ENCODE measurements at places on chromosomes 3 and 15.
A peak's percentile ranks its signal among the peaks of the same experiment; 100 is the strongest.

- no peak for DNase-seq
These were observed 3.6 kb downstream of the OTOL1 start for GRCh38 chr3:161500068-161500796.

DNA sequence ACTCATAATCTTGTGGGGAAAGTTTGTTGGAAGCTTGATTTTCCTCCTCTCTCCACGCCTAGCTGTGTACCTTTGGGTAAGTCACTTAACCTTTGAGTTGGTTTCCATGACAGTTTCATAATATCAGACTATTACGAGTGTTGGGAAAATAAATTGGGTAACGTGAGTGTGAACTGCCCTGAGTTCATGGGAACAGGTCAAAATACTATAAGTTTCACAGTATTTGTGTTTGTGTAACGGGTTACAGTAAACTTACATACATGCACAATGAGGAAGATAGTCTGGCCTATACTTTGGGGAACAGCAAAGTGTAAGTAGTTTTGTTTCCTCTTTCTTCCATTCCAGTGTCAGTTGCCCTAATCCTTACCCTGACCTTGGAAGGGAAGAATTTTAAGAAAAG, 509.9 kb downstream of the MECOM start:
- no peak for DNase-seq

DNA sequence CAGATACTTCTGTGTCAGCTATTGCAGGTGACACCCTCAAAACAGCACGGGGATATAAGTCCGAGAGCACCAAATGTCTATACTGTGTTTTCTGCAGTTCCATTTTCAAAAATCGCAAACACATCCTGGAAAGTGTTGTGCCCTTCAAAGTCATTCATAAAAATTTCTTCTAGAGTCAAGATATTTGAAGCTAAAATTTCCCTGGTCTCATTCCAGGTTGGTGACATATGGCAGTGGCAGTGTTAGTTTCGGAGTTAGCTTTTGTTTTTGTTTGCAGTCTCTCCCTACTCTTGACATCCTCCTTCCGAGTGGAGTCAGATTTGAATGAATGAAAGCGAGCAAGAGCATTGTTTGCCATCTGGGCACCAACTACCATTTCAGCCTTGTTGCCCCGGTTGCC, 3.2 kb upstream of the FSIP1 start:
- DNase-seq = no peak

DNA sequence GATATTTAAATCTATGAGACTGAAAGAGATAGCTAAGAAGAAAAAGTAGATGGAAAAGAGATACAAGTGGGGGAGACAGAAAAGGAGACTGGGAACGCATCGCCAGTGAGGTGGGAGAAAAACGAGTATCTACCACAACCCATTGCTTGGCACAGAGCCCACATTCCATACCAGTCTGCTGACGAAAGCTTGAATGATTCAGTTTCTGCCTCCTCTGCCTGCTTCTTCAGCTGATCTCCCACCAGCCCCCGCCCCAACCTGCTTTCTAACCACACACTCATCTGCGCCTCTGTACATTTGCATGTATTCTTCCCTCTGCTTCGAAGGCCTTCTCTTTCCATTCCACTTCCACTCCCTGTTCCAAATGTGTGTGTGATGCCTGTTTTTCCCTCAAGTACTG, 188.1 kb downstream of the USP13 start:
- DNase-seq = peak; percentile 62

- DNase-seq = no peak
These were observed 15.0 kb upstream of the EOMES start for GRCh38 chr3:27737091-27737490.

GRCh38 chr3:88141458-88142083, 8.2 kb upstream of the C3orf38 start:
- DNase-seq = peak; percentile 50

GRCh38 chr3:167507954-167508353, 34.1 kb upstream of the SERPINI2 start:
- DNase-seq = no peak

GRCh38 chr3:46261926-46262594, 19.8 kb downstream of the CCR3 start:
- no peak for DNase-seq

Data from astrocyte of the spinal cord (primary cell).